ENCODE measurements at places on chromosomes 4 and X.

DNA sequence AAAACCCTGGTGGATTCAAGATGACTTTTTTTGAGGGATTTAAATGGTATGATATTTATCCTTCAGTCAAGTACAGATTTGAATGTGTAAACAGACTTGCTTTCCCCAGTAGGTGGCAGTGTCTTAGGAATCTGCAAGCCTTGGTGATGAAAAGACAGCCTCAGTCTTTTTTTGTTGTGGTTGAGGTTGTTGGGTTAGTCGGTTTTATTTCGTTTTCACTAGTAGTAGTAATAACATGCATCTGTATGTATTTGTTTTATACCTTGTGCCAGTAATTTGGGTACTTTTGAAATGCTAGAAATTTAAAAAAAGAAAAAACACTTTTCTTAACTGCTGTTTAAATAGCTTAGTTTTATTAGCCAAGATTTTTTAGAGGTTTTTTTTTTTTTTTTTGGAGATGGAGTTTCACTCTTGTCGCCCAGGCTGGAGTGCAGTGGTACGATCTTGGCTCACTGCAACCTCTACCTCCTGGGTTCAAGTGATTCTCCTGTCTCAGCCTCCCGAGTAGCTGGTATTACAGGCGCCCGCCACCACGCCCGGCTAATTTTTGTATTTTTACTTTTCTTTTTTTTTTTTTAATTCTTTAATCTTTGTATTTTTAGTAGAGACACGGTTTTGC, 39.2 kb downstream of the COPS4 start:
- DNase-seq: peak; percentile 58

DNA sequence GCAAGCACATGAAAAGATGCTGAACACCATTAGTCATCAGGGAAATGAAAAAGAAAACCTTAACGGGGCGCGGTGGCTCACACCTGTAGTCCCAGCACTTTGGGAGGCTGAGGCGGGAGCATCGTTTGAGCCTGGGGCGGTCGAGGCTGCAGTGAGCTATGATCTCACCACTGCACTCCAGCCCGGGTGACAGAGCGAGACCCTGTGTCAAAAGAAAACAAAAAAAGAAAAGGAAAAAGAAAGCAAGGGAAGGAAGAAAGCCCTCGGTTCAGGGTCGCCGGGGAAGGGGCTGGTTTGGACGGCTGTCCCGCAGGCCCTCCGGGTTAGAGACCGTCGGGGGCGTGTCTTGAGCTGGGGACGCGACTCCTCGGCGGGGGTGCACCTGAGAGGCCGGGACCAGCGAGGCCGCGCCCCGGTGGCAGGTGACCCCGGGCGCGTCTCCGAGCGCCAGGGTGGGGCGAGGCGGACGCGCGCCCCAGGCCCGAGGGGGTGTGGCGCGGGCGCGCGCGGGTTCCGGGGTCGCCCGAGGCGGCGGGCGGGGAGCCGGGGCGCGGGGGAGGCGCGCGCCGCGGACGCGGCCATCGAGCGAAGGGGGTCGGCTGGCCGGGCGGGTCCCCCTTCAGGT, 478 bp upstream of the PLXNA3 start:
- peak; percentile 50 for DNase-seq

DNA sequence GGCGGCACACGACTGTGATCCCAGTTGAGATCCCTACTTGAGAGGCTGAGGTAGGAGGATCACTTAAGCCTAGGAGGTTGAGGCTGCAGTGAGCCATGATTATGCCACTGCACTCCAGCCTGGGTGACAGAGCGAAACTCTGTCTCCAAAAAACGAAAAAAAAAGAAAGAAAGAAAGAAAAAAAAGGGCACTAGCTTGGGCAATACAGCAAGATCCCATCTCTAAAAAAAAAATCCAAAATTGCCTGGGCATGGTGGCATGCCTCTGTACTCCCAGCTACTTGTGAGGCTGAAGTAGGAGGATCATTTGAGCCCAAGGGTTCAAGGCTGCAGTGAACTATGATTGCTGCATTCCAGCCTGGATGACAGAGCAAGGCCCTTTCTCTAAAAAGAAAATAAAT, 10.7 kb upstream of the KLHL15 start:
- DNase-seq: no peak

DNA sequence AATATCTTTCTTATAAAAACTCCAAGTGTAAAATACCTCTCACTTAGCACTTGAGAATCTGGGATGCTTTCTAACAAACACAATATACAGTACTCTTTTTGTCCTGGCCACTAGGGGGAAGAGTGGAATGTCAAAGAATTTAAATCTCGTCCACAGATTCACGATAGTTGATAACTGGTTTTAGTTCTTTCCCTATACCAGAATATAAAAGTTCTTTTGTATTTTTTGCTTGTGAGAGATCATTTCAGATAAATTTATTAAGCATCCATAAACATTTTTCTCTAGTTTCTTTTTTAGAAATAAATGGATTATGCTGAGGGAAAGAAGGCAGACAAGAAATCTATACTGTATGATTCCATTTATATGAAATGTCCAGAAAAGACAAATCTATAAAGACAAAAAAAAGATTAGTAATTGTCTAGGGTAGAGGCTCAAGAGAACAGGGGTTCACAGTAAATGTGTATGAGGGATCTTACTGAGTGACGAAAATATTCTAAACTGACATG, 50.4 kb downstream of the MGARP start:
- DNase-seq: peak; percentile 39

DNA sequence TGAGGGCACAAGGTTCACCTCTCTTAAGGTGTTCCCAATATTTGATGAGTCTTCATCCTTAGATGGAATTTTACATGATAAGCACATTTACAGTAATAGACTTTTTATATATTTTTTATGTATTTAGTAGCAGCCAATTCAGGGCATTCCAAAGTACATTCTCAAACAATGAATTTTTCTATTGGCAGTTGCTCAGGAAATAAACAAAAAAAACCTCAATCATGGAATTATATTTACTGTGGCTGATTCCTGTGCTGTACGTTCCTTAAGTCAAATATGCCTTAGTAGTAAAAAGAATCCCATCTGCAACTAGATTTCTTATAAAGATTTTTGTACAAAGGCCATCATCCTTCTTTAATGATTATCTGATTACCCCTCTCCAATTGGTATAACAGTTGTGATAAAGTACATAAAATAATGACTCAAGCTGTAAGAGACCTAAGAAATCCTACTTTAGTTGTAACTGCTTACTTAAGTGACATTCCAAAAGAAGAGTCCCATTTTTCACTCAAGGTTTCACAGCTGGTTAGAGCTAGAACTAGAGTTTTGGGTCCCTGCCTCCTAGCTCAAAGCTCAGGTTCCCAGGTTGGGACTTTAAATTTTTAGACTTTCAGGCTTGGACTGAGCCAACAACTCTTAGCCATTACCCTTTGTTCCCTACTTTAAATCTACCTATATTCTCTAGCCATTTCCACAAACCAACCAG, 152.7 kb downstream of the FHIP1A start:
- DNase-seq: no peak

DNA sequence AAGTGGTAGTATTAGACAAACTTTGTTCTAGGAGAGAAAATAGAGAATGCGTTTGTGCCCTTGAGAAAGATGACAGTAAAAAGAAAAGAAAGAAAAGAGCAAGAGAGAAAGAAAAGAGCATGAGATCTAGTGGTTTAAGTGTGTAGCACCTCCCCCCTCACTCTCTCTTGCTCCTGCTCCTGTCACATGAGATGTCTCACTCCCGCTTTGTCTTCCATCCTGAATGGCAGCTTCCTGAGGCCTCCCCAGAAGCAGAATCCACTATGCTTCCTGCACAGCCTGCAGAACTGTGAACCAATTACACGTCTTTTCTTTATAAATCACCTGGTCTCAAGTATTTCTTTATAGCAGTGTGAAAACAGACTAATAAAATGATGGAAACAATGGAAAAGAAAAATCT, 499.6 kb downstream of the ACTRT1 start:
- DNase-seq: no peak

- DNase-seq: no peak
Observed at GRCh38 chr4:28277931-28278330, 1417.3 kb downstream of the STIM2 start.

- no peak for DNase-seq
Observed at GRCh38 chrX:131058136-131058868, at the start of gene ARHGAP36. Gene ARHGAP36, plus strand, starts transcription at chrX:131058346. Its CDS starts 23,320 bp downstream, at chrX:131081666.

GRCh38 chr4:2085496-2085901, 26.4 kb downstream of the NAT8L start:
- no peak for DNase-seq

DNA sequence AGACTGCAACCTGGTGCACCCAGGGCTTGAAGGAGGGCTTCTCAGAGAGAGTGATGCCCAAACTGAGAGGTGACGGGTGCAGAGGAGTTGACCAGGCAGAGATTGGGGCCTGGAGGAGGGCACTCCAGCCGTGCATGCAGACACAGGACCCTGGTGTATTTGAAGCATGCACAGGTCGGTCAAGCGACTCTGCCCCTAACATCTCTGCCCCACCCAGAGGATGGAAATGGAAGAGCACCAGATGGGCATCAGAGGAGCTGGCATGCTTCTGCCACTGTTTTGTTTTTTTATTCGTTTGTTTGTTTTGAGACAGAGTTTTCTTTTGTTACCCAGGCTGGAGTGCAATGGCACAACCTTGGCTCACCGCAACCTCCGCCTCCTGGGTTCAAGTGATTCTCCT, 320.9 kb downstream of the EVC2 start:
- no peak for DNase-seq

DNA sequence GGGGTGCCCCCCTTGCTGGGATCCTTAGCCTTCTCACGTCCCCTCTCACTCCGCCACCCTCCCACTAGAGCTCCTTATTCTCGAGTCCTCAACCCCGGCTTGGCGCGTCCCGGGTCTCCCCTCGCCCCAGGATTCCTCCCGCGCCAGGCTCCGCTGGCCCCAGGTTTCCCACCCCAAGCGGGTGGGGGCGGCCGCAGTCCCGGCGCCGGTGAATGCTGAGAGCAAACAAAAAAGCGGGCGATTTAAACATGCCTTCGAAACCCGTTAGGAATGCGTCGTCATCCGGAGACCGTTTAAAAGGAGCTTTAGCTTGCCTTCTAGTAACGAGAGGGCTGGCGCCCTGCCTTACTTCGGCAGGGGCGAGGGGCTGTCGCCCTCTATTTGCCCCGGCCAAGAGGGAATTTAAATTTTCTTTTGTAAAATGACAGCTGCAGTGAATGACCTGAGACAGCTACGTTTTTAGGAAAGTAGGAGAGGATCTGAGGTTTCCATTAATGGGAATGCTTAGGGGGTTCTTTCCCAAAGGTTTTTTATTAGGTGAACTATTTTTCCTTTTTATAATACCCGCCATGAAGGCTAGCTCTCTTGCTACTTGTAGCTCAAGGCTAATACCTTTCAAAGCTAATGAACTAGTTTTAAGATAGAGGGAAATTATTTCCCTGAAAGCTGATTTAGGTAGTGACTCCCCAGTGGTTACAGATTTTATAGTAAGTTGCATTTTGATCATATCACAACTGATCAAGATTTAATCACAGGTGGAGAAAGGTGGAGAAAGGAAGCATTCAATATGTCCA, 3.1 kb downstream of the JADE1 start:
- peak; percentile 76 for DNase-seq

DNA sequence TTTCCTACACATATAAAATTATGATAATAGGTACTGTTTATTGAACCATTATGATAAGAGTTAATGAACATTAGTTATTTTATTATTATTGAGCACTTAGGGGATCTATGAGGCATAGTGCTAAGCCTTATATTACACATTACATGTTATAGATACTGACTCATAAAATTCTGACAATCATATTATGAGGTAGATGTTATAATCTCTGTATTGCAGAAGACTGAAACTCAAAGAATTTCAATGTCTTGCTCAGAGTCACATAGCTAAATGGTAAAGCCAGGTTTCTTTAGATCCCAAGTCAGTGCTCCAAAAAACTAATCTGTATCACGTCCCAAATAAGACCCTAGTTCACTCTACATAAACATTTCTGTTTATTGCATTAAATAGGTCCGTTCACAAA, 207.2 kb upstream of the CNKSR2 start:
- DNase-seq: no peak

- DNase-seq: peak; percentile 93
Observed at GRCh38 chr4:8315435-8316250, 46.1 kb downstream of the HTRA3 start.

GRCh38 chr4:165506849-165507248, 128.0 kb downstream of the CPE start:
- DNase-seq: no peak

DNA sequence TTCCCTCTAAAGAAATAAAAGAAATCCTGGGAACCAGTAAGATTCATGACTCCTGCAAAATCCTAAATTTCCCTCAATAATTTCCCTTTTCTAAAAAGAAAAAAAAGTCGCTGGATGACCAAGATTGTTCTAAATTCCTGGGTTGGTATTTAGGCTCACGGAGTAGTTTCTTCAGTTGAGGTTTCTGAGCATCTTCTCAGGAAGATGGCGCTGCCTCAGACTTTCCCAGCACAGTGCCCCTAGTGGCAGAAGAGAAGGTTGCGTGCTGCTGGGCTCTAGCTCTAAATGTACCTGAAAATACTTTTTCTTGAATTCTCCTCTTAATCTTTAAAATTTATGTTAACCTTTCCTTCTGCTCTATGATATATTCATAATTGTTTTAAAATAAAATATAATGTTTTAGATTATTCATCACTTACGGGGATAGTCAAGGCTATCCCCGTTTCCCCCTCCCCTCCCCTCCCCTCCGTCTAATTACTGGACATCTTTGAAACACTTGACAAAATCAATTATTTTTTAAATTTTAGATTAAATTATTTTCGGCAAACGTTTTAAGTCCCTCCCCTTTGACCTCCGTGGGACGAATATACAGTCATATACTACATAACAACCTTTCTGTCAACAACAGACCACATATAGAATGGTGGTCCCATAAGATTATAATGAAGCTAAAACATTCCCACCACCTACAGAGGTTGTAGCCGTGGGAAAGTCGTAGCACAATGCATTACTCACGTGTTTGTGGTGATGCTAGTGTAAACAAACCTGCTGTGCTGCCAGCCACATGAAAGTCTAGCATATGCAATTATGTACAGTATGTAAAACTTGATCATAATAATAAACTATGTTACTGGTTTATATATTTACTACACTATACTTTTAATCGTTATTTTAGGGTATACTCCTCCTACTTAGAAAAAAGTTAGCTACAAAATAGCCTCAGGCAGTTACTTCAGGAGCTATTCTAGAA, 41.0 kb upstream of the GATB start:
- peak; percentile 25 for DNase-seq

DNA sequence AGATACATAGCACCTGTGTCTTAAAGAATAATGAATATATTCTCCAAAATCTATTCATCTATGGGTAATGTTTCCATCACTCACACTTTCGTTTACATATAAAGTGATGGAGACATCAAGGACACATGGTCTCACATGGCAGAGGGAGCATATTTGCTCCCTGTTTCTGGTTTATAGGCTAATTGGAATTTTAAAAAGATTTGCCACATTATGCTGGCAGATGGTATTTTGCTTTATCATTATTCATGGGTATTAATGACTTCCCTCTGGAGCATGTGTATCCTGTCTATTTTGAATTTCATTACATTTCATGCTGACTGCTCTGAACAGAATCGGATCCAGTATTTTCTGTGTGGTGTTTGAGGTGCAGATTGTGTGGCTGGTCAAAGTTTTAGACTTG, 79.0 kb downstream of the PDGFRA start:
- DNase-seq: no peak

- peak; percentile 21 for DNase-seq
Observed at GRCh38 chr4:5165420-5166369, 114.4 kb downstream of the STK32B start.

Measured in hepatic stellate cell (primary cell).